Mesothelial cell of epicardium (in vitro differentiated cells): ENCODE measurements at places on chromosomes 6 and 20.

DNA sequence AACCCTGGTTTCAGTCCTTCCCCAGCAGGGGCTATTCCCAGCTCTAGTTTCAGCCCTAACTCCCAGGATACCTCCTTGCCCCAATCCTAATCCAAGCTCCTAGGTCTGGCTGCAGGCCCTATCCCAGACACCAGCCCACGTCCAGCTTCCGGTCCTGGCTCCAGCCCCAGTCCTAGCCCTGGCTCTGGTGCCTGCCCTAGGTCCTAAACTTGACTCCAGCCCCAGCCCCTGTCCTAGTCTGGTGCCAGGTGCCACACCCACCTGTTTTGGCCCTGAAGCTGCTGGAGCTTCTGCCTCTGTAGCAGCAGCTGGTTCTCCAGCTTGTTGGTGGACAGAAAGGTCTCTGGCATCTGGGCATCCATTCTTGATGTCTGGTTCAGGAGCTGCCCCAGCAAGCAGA, 28.1 kb downstream of the ANGPT4 start:
- no peak for DNase-seq

DNA sequence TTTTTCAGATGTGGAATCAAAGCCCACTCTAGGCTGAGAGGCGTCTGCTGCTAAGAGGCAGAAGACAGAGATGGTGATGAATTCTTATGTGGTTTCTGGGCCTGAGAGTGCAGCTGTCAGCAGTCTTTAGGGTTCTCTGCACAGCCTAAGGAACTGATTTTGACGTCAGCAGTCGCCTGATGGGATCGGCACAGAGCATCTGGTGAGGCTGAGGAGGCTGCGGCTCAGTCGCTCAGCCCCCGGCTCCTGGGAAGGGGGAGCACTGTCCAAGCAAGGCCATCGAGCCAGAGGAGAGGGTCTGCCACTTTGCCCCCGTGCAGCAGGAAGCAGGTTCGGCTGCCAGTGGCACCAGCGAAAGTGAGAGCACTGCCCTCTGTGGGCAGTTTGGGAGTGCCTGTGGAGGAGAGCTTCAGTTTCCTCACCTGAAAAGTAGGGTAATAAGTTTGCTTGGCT, 92.5 kb downstream of the TCP11 start:
- peak; percentile 54 for DNase-seq

DNA sequence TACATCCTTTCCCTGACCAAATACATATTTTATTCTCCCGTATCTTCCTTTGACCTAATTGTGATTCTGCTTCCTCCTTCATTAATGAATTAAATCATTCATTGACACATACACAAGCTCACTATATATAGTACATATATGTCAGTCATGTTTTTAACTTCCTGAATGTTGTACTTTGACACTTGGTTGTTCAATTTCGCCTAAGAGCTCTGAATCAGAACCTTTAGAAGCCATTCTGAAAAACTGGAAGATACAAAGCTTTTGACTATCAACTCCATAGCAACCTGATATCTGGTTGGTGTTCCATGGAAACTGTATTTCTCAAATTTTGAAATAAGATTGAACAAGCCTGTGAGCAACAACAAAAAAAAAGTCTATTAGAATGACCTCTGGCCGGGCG, 27.3 kb upstream of the HFE start:
- DNase-seq = no peak

GRCh38 chr20:49631061-49631716, 63.3 kb upstream of the PTGIS start:
- DNase-seq = no peak

GRCh38 chr6:8392569-8392968, 42.8 kb downstream of the SLC35B3 start:
- DNase-seq = no peak

GRCh38 chr6:170483413-170483812, 69.7 kb downstream of the PSMB1 start:
- DNase-seq = no peak

DNA sequence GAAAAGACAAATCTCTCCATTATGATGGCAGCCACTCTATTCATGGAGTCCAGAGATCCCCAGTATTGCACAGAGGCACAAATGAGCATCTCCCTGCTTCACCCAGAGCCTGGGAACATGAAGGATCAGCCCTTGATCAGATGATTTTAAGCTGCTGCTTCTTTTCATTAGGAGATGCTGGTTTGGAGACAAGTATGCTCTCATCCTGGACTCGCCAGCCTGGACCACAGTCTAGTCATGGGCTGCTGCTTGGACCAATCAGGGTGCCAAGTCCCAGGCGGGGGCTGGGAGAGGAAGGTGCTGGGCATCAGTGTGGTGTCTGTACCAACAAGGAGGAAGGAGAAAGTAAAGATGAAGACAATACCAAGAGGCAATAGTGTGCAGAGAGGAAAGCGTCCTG, 195.7 kb upstream of the FOXQ1 start:
- no peak for DNase-seq

DNA sequence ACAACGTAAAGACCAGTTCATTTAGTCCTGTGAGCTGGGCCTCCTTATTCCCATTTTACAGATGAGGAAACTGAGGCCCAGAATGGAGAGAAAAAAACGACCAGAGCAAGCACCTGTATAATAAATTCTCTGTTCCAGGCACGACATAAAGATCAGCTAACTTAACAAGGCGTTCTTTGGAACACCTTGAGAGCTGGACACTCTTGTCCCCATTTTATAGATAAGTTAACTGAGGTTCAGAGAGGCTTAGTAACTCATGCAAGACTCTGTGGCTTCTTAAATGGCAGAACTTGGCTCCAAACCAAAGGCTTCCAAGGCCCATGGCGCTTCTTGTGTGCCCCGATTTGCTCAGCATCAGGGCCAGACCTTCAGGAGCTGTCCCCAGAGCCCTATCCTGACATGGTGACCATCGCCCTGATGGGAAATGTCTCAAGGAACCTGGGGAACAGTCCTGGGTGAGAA, 142.1 kb downstream of the VEGFA start:
- no peak for DNase-seq

GRCh38 chr6:97594844-97595243, 311.8 kb upstream of the MMS22L start:
- DNase-seq = no peak

DNA sequence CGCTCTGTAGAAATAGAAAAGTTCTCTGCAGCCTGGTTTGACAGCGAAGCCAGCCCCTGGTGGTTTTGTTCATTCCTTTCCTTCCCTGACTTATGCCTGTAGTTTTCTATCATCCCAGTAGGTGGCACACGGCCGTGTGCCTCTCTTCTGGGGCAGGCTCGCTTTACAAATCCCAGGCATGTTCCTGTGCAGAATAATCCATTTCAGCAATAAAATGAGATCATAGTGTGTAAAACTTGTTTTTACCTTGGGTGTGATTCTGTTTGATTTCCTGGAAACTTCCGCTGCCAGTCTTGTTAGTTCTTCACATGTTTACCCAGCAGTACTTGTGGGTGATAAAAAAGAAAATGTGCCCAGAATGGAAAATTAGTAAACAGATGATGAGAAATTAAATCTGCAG, 7.4 kb upstream of the INSM1 start:
- DNase-seq = no peak

DNA sequence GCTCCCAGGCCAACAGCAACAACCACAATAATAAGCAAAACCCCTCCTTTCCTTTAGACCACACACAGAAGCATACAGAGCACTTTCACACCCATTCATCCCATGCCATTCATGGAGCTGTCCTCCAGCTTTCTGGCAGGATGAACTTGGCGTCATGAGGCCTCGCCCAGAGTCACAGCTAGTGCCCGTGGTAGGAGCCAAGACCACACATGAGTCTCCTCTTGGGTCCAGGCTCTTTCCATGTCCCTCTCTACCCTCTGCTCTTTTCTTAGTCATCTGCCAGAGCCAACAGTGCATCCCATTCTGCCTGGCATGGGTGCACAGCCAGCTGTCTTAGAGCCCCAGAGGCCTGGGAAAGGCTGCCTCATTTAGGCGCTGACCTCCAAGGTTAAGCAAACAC, 1.8 kb upstream of the TGM3 start:
- no peak for DNase-seq

- DNase-seq = no peak
These were observed 133.0 kb upstream of the FLRT3 start for GRCh38 chr20:14470231-14470899.

DNA sequence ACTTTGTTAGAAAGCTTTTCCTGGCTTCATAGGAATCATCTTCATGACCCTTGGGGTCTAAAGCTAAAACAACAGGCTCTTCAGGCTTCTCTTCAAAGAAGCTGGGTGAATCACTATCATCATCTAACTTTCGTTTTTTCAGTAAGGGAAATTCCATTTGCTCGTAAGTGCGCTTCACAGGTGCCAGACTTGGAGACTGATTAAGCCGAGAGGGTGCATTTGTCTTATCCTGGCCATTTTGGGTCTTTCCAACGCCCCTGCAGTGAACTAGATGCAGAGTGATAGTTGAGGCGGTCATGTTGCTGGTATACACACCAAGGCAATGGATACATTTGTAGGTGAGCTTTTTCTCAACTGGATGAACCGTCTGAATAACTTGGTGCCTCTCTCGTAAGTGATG, 38.8 kb downstream of the ADNP start:
- DNase-seq = no peak

- DNase-seq = no peak
These were observed 220.3 kb downstream of the ALDH8A1 start for GRCh38 chr6:134729561-134729960.

GRCh38 chr20:17679941-17680835, 1.9 kb downstream of the RRBP1 start:
- no peak for DNase-seq

- DNase-seq = no peak
These were observed 514.1 kb upstream of the NRSN1 start for GRCh38 chr6:23611776-23612381.

DNA sequence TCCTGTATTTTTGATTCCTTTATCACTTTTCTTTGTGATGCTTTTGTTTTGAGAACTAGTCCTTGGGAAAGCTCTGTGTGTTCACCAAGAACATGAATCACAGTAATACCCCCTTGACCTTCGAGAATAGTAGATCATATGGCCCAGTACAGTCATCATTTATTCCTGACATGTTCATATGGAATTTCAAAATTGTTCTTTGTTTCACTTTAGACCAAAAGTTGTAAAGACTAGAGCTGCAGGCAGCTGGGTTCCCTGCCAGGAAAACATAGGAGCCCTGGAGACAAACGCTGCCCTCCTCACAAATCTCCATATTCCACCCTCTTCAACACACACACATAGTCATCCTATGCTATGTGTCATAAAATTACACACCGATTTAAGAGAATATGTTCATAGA, 621.2 kb upstream of the EYS start:
- no peak for DNase-seq

- no peak for DNase-seq
These were observed 3.1 kb upstream of the MCHR2 start for GRCh38 chr6:99997141-99997540.
